ENCODE measurements at places on chromosomes 7 and 10.

- DNase-seq, result no peak
These were observed 9.4 kb downstream of the ELFN1 start for GRCh38 chr7:1679326-1679965.

- DNase-seq, result no peak
These were observed 34.3 kb downstream of the R3HCC1L start for GRCh38 chr10:98168766-98169165.

- no peak for DNase-seq
These were observed 140.2 kb downstream of the AUTS2 start for GRCh38 chr7:69738396-69738951.

- DNase-seq, result peak; percentile 11
These were observed 933 bp downstream of the MDFIC start for GRCh38 chr7:114922652-114923402.

DNA sequence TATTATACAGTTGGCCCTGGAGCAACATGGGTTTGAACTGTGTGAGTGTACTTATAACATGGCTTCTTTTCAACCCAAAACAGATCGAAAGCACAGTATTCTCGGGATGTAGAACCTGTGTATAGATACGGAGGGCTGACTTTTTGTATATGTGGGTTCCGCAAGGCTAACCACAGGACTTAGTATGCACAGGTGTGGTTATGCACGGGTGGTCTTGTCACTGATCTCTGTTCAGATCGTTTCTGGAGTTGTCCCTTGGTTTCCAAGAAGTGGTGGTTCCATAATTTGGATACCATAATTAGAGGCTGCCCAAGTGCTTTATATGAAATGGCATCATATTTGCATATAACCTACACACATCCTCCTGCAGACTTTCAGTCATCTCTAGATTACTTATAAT lies 10.9 kb upstream of the BHLHA15 start:
- no peak for DNase-seq

DNA sequence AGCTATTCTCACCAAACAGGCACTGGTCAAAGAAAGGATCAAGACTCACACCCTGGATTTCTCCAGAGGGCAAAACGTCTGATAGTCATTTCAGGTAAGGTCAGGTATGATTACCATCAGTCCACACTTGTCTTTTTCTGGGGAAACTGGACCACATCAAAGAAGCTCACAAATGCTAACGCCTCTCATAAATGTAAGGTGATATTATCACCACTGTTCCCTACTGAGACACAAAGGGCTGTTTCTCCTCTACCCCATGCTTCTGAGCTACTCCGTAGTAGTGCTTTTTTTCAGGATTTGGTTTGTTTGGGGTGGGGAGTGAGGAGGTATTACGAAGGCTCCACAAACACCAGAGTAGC lies 51.6 kb downstream of the CREB3L2 start:
- no peak for DNase-seq

GRCh38 chr10:27947540-27947939 lies 51.3 kb downstream of the ODAD2 start:
- DNase-seq, result no peak

GRCh38 chr10:31064348-31064747 lies 32.7 kb upstream of the ZNF438 start:
- DNase-seq, result no peak

- DNase-seq, result no peak
These were observed 135.0 kb downstream of the ACTR3B start for GRCh38 chr7:152894295-152895170.

GRCh38 chr7:83697804-83698530 lies 49.0 kb upstream of the SEMA3E start:
- no peak for DNase-seq

GRCh38 chr7:28733035-28733434 lies 225.1 kb downstream of the TRIL start:
- DNase-seq, result no peak
